ENCODE measurements at places on chromosomes 1 and 21.

DNA sequence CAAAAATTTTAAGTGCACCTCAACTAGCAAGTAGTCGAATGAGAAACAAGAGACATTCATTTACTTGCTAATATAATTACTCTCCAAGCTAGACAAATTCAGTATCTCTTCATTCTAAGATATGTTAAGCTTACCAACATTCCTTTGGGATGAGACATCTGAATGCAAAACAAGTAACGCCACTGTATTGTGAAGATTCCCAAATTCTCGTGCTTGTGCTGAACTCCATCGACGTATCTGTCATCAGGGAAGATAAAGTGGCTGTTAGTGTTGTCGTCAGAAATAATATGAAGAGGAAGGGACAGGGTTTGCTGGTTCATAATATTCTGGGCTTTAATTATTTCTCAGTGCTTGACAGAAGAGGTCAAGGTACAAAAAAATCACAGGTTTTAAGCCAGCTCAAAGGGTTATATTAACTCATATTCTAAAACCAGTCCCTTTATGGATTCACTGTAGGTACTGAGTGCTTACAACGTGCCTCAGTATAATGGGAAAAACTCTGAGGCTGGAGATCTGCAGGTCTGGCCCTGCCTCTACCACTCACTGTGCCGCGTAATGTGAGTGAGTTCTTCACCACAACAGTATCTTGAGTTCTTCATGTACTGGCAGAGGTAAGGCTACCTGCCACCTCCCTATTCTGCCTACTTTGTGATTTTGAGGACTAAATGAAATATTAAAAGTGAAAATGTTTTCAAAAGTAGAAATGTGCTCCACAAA is 42.0 kb downstream of the PCSK9 start:
- no peak for DNase-seq

DNA sequence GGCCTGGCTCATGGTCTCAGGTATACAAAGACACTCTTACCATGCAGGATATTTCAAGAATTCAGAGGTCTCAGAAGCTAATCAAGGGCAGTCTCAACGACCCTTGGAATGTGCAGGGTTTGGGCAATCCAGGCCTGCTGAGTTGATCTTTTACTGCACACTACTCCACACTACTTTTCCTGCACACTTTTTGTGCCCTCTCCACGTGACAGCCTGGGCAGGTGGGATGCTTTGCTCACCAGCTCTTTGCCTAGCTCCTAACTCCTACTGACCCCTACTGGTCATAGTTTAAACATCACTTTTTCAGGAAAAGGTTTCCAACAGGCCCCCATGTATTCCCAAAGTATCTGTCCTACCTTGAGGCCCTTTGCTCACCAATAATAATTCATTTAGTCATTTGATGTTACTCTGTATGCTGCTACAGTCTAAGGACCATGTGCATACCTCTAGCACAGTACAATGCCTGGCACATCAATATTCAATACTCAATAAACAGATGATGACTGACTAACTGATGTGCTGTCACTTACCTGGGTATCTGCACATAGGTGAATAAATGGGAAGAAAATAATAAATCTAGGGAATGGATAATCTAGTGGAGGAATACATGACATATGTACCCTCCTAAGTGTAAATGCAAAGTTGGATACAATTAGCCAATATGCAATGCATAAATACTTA is 9.6 kb downstream of the DUSP23 start:
- no peak for DNase-seq

DNA sequence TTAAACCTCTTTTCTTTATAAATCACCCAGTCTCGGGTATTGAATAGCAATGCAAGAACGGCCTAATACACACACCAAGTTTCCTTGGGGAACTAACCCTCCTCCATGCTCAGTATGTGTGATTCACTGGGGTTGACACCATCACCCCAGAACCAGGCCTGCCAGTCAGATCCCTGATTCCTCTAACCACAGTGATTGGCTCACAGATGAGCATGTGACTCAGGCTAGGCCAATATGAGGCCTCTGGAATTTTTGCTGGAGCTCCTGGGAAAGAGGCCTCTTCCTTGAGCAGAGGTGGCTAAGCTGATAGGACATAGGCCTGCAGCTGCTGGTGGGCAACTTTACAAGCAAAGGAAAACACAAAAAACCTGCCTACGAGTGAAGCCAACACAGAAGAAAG is 74.7 kb upstream of the ZBTB40 start:
- DNase-seq = no peak

DNA sequence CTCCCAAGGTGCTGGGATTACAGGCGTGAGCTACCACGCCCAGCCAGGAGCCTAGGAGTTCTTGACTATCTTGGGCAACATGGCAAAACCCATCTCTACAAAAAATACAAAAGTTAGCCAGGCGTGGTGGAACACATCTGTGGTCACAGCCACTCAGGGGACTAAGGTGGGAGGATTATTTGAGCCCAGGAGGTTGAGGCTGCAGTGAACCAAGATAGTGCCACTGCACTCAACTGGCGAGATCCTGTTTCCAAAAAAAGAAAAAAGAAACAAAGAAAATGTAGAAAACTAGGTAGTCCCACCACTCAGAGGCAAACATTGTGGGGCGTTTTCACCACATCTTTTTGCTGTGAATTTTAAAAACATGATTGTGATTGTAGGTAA is 141.3 kb downstream of the ZZZ3 start:
- DNase-seq = no peak

DNA sequence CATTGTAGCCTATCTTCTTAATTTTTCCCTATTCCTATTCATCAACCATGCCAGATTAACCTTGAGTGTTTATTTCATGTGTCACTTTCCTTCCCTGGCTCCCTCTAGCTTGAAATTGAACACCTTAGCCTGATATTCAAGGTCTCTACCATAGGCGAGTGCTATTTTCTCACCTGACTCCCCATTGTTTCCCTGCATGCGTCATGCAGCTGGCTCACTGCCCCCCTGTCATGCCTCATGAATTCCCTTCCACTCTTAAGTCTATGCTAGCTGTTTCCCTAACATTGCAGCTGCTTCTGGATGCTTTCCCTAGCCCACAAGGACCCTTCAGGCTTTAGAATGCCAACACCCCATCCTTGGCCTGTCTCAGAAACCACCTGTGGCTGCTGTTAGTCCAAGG is 56.7 kb upstream of the CD1D start:
- no peak for DNase-seq

DNA sequence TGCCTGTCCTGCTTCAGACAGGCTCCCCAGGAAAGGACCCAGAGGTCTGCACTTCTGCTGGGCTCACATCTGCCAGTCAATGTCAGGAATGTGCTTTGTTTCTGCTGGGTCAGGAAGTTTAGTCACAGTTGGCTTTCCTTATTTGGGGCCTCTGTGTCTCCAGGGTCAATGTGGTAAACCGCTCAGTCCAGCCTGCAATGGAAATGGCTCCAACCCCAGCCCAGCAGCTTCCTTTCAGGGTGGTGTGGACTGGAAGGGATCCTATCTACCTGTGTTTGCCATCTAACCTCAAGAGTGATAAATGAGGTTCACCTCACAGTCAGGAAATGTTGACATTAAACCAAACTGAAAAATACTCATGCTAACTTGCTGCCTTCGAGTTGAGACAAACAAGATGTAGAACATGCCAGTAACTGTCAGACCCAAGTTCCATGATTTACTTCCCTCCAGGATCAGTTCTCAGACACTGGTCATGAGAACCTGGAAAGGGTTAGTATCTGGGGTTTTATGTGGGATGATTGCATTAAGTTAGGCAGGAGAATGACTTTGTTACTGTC is 20.3 kb downstream of the ENO1 start:
- DNase-seq = no peak

DNA sequence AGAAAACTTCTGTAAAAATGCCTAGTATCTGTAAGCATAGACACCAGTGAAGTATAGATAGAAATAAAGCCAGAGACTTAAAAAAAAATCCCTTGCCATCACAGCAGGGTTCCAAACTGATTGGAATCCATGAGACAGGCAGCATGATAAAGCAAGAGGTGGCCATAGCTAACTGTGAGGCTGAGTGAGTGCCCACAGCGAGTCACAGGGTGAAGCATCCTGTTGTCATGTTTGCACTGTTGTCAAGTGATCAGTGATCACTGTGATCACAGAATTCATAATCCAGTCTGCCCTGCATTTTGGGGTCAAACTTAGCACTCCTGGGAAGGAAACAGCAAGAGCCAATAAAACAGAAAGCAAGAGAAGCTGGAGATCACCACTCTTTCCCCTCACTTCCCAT is 33.3 kb downstream of the LRRC8B start:
- no peak for DNase-seq

DNA sequence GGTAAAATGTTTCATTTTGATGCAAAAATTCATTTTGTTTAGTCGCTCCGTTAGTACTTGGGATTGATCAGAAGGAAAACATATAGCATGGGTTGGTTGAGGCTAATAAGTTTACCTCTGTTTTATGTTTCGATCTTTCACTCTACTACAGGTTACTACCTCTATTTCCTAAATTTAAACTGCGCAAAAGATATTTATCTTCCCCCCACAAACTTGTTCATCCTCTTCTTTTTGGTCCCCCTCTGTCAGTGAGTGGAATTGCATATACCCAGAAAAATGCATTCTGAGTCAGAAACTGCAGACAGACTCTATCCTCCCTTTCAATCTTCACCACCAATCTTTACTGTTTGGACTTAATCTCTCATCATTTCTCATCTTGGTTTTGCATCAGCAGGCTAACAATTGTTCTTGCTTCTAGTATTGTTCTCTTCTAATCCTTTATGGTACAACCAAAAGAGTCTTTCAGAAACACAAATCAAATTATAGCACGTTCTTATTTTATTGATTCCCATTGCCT is 316.0 kb upstream of the ADGRL4 start:
- no peak for DNase-seq

GRCh38 chr1:57133686-57134085 is 167.9 kb upstream of the C8B start:
- no peak for DNase-seq
